ENCODE measurements at places on chromosomes 11 and 22.

DNA sequence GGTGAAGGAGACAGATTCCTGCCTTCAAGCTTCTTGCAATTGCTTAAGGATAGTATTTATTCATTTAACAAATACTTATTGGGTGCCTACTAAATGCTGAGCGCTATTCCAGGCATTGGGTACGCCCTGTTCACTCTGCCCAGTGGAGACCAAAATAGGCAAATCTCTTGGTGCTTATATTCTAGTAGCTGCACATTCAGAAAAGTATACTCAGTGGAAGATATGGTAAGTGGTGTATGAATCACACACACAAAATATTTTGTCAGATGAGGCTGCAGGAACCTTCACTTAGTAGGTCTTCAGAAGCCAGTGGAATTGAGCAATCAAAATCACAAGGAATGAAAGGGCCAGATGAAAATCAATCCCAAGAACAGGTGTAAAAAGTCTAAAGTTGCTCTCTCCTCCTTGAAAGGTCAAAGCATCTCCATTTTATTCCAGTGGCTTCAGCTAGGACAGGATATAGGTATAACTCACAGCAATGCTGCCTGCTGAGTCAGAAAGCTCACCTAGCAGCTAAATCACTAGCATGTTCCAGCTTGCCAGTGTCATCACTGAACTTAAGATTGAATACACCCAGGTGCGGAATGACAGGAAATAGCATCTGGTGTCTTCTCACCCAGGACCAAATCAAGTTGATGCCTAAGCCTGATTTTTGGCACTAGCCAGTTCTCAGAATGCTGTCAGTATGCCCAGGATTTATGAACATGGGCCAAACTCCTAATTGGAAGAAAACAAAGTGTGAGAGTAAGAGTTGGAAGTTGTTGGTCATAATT is 83.9 kb downstream of the AMOTL1 start:
- no peak for DNase-seq

GRCh38 chr11:197741-198235 is 4.9 kb downstream of the SCGB1C1 start:
- no peak for DNase-seq

GRCh38 chr22:46796566-46797195 is 34.2 kb downstream of the TBC1D22A start:
- DNase-seq, result no peak

- DNase-seq, result peak; percentile 66
Measured at GRCh38 chr11:65584723-65585171, 8.9 kb downstream of the EHBP1L1 start.

DNA sequence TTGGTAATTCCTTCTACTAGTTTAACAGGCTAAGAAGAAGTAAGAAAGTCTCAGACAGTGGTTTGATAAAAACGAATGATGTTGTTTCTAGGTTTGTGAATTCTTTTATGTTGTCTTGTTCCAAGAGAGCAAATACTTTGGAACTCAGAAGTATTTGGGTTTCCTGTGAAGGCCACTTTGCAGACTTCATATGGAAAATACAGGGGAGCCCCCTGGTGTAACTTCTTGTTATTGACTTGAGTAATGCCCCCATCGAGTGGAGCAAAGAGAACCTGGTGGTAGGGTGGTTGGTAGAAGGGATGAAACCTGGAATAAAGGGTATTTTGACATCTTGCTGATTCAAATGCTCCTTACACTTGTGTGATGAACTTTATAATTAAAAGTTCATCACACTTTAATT is 40.0 kb upstream of the PTH start:
- no peak for DNase-seq

DNA sequence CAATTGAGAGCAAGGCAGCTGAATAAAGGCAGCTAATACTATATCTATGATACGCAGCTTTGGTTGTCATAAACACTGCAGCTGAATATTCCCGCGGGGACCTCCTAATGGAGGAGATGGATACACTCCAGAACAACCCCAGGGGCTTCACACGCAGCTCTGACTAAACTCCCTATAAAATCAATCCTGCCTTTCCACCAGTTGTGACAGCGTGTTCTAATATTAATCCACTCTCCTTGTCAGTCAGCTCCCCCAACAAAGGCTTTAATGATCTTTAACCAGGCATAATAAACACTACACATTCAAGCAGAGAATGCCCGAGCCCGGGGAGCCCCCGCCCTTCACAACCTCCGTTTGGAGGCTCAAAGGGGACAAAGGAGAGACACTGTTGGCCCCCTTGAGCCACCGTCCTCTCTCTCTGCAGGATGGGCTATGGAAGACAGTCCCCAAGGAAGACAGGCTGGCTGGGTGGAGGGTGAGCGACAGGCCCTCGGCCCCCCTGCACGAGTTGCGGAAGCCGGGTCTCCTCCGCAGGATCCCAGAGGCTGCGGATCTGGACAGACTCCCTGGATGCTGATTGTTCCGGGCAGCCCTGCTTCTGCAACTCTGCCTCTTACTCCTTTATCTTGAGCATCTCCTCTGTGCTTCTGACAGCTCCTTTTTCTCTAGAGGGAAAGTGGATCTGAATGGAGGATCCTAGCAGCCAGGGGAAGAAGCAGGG is 565.2 kb downstream of the BUD13 start:
- DNase-seq, result no peak

Data from dorsolateral prefrontal cortex (tissue), 122 donors.